ENCODE measurements at places on chromosomes 3 and 15.
A peak's percentile ranks its signal among the peaks of the same experiment; 100 is the strongest.

DNA sequence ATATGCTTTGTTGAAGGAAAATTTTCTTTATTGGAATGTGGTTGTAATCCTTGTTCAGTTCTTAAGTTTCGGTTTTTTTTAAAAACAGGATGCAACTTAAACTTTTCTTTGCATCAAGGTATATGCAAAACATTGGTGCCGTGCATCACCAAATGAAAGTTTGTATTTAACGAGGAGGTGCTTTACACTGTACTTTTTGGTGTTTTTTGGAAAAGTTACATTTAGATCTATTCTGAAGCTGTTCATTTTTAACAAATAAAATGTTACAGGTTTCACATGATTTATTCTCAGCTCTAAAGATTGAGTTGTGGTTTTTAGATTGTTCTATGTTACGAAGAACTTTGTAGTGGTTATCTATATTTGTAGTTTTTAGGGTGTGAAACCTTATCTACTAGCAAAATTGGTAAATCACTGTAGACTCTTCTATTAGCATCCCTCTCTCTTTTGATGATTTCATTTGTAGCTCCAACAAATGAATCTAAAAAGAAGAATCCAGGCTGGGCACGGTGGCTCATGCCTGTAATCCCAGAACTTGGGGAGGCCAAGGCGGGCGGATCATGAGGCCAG lies 7.0 kb upstream of the LRCH3 start:
- DNase-seq = no peak

DNA sequence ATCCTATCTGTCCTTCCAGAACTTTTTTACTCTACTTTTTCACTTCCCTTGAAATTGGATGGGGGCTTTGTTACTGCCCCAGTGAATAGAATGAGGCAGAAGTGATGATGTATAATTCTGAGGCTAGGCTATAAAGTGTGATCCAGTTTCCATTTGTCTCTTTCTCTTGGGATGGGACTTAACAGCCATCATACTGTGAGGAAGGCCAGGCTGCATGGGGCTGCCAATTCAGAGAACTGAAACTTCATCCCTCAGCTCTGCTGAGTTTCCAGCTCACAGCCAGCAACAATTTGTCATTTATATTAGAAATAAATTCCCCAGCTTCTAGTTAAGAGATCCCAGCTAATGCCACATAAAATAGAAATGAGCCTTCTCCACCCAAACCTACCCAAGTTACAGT lies 504.0 kb upstream of the TGFBR2 start:
- DNase-seq = no peak

- DNase-seq = no peak
Observed at GRCh38 chr15:66936109-66936860, 129.1 kb upstream of the SMAD3 start.

- no peak for DNase-seq
Observed at GRCh38 chr15:81113861-81114291, 20.2 kb upstream of the CFAP161 start.

DNA sequence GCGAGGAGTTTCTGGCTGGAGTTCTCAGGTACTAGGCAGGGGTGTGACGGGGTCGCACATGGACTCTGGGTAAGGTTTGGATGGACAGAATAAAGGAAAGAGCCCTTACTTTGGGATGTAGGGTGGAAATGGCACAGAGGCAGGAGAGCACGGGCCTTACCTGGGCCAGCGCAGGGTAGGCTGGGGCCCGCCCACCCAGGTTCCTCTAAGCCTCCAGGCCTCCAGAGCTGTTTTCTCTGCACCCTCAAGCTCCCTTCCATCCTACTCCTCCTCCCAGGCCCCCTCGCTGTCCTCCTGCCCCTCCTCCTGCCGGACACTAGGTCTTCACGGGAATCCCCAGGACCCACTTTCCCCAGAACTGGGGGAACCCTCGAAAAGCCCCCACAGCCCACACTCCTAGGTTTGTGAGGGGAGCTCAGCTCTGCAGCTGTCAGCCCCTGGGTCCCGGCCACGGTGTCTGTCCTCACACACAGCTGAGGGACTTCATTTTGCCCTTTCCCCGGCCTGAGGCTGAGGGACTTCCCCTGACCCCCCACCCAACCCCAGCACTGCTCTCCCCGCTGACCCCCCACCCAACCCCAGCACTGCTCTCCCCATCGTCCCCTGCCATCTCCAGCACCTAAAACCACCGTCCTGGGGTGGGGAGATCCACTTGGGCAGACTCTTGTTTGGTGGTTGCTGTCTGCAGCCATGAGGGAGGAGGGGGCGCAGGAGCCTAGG lies 53.0 kb upstream of the PCSK6 start:
- no peak for DNase-seq

DNA sequence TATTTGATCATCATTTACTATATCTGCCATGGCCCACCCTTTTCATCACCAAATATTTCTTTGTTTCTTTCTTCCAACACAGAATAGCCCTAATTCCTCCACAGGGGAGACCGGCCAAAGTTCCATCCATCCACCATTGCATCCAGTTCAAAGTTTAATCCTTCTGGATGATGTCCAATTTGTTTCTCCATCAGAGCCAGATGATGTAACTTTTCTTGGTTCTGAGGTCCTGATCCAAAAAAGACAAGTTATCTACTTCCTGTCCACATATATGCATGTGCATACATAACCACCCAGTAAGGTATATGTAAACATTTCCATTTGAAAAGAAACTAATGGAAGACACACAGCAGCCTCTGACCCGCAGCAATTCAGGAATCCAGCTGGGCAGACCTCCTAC lies 237.3 kb downstream of the SHOX2 start:
- DNase-seq = no peak

DNA sequence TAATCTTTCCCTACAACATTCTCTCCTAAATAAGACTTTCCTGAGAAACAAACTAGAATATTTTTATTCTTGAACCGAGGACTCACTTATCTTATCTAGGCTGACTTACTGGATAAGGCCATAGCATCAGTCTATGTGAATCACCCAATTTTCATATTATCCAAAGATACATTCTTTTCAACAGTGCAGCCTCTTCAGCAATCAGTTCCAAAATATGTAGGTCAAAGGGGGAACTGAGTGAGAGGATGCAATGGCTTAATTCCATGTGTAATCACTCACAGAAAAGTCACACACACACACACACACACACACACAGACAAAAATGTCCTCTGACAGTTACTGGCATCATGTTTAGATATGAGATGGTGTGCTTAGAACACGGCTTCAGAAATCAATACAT lies 31.5 kb upstream of the MECOM start:
- DNase-seq = no peak

- no peak for DNase-seq
Observed at GRCh38 chr3:16073203-16073602, 101.3 kb upstream of the GALNT15 start.

DNA sequence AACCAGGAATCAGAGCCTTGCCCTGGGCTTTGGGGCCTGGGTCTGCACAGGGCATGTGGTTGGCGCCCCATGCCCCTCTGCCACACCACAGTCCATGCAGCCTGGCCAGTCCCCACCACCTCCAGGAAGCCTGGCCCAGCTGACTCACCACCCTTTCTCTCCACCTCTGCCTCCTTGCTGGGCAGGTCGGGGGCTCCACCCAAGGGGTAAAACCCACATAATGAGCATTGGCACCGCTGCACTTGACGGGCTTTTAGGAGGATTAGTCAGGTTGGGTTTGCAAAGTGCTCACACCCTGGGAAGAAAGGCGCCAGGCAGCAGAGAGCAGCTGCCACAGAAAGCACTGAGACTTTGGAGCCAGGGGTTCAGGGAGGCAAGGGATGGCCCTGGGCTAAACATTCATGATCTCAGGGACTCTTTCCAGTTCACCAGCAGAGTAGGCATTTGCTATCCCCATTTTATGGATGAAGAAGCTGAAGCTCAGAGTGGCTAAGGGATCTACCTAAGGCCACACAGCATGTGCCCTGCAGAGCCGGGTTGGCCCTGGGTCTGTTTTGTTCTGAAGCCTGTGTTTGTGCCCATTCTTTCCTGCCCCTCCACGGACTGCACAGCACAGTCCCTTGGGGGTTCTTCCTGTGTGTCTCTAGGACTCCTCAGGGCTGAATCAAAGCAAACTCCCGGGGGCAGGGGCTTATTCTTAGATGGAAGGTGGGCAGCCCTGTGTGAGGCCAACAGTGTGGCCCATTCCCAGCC lies 113.4 kb downstream of the ETFA start:
- DNase-seq = no peak

GRCh38 chr15:66780172-66780972 lies 78.3 kb downstream of the SMAD6 start:
- DNase-seq = no peak

GRCh38 chr3:123781571-123782275 lies 102.4 kb downstream of the MYLK start:
- DNase-seq = no peak

DNA sequence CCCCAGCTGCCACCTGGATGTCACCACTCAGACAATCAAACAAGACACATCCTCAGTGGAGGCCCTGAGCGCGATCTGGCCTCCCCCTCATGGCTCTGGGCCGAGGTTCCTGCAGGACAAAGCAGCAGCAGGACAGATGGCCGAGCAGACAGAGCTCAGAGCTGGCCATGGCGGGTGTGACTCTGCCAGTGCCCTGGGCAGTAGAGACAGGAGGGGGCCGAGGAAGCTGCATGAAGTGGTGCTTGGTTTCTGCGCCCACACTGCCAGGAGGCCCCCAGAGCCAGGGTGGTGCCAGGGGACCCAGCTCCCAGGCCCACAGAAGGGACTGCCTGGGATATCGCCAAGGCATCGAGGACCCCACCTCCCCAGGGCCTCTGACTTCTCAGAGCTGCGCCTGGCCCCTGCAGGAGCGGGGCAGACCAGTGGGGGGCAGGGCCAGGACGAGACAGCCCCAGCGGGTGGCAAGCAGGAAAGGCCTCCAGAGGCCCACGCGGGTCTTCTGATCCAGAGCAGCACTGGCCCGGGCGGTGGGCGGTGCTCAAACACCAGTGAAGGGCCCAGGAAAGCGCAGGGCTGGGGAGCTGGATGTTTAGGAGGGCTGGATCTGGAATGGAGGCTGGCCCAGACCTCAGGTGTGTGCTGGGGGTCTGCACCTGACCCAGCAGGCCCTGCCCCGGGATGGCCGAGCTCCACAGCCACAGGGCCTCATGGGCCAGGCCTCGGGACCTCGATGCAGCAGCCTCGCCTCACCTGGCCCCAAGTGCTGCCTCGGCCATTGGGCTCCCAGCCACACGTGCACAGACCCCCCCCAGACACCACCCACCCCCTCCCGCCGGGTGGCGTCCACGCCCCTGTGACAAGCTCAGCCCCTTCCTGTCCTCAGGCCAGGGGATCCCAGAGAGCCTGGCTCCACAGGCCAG lies 76.0 kb downstream of the GOLGA8G start:
- no peak for DNase-seq

- no peak for DNase-seq
Observed at GRCh38 chr3:103047640-103048039, 612.8 kb downstream of the ZPLD1 start.

DNA sequence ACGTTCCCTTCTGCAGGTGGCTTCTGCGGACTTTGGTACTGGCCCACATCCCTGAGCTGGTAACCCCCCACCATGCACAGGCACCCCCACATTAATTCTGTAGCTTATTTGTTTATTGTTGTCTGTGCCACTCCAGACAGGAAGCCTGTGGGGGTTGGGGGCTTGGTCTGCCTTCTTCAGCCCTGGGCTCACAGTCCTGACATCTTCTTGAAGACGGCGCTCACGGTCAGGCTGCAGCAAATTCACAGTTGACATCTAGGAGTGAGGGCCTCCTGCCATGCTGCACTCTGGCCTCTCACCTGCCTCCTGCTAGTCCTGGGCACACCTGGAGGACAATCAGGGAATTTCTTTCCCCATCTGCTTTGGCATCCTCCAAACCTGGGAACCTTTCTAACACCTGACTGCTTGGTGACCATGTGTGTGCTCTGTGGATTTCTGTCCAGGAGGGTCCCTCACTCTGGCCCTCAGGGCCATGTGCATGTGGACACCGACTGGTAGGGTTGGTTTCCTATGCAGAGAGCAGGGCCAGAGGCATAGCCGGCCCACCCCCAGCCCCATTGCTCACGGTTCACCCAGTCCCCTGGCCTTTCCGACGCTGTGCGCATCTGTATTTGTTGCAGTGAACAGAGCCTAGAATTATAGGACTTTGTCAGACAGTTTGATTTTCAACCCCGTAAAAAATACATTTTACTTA lies 68.8 kb downstream of the APBA2 start:
- DNase-seq = no peak

GRCh38 chr3:149480326-149481017 lies 6.0 kb downstream of the TM4SF4 start:
- peak; percentile 26 for DNase-seq

DNA sequence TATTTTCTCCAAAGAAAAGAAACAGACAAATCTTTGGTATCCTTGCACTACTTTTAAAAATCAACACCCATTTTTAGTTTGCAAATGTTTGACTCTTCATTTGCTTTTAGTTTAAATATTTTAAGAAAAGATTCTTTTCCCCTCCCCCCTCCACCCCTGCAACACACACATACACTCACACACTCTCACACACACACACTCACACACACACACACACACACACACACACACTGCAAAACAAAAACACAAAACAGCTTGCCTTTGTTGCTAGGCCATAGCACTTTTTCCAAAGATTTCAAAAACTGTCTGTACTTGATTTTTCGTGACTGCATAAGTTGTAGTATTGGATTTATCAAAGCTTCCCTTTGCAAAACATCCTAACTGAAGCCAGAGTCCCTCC lies 26.9 kb downstream of the ROBO2 start:
- DNase-seq = no peak

- no peak for DNase-seq
Observed at GRCh38 chr15:70532531-70533186, 230.7 kb downstream of the UACA start.

DNA sequence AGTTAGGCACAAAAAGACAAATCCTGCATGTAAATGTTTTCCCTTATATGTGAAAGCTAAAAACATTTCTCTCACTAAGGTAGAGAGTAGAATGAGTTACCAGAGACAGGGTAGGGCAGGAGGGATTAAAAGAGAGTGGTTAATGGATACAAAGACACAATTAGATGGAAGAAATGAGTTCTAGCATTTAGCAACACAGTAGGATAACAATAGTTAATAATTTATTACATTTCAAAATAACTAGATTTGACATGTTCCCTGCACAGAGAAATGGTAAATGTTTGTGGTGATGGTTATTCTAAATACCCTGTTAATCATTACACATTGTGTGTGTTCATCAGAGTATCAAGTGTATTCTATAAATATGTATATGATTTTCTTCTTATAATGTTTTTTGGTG lies 1400.7 kb downstream of the OTOL1 start:
- no peak for DNase-seq
